Fibroblast of villous mesenchyme (primary cell): ENCODE measurements at places on chromosomes 5 and 9.

DNA sequence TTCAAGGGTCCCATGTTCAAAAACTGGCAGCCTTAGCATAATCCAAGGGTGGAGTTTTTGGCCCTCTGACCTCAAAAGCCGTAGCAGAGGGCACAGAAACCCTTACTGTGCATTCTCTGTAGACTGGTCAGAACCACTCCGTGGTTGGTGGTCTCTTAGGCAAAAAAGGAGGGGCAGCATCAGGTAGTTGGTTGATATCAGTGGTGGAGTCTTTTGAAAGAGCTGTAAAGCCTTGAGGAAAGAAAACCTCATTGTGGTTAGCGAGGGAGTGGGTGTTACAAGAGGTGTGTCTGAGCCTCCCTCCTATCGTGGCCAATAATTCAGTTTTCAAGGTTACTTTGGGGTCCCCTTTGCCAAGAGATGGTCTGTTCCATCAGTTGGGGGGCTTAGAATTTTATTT is 40.9 kb downstream of the ARHGEF28 start:
- DNase-seq: no peak

DNA sequence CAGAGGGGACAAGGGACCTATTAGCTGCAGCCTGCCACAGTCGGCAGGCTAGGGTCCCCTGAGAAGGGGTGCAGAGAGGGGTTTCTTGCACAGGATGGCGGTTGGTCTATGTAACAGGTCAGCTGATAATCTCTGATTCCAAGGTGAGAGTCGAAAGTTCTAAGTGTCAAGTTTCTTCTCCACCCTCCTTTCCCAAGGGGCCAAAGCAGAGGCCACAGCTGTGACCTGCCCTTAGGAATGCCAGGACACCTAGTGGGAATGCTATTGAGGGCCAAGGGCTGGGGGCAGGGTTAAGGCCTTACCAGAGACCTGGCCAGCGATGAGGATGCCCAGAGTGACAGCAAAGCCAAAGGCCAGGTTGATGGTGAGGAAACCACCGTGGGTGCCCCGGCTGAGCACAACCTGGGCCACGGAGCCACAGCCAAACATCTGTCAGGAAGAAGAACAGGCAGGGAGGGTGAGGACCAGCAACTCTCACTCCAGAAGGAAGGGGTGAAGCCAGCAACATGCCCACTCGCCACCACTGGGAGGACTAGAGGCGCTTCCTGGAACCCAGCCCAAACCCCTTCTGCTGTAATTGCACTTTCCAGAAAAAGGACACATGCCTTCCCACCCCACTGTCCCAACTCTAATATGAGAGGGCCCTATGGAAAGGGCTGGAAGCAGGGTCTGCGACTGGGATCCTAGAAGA is 3.8 kb downstream of the AQP3 start:
- DNase-seq: no peak

DNA sequence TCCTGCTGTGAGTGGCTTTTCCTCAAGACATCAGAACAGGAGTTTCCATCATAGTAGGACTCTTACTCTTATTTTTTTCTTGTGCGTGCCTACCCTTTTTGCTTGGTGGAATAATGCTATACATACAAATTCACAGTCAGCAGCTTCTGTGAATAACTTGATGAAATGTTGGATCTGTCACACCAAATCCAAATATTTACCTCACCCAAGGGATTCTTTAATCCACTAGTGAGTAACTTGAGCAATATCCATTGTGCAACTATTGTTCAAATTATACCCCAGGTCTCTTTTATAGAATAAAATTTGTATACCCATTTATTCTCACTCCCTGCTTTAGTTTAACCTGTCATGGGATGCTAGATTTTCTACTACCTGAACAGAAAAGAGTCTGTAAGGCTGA is 1078.3 kb upstream of the EDIL3 start:
- DNase-seq: no peak

- no peak for DNase-seq
These were observed 15.7 kb upstream of the GDA start for GRCh38 chr9:72133365-72134035.

- DNase-seq: no peak
These were observed 45.9 kb upstream of the NRARP start for GRCh38 chr9:137347928-137348327.

DNA sequence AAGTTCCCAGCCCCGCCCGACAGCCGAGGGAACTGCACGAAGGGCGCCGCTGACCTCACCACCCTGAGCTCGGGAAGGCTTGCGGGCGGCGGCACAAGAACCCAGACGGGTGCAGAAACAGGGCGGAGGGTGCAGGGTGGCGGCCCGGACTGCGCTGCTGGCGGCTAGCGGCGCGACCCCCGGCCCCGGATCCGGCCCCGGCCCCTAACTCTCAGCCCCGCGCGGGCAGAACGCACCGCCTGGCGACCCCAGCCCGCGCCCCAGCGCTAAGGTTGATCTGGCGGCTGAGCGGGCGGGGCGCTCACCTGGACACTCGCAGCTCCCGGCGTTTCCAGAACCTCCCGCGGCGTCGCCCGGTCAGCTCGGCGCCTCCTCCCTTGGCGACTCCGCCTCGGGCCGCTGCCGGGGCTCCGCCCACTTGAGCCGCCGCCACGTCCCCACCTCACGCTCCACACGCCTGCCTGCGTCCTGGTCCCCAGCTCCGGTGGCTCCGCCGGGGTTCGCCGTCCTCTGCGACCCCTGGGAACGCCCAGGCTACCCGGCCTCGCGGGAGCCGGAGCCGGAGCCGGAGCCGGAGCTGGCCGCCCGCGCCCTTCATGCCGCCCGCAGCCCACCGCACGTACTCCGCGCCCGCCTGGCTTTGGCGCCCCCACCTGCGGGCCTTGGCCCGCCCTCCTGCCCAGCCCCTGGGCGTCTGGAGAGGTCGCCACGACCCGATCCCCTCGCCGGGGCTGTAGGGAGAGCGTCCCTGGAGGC is at the start of gene P4HA2:
TSS of gene P4HA2 (minus strand) at position 369 of the 756 bp plus-strand sequence. CDS start 9,227 bp downstream, outside the sequence.
- peak; percentile 80 for DNase-seq

GRCh38 chr5:134547999-134548658 is 22.7 kb downstream of the JADE2 start:
- DNase-seq: no peak
